ENCODE measurements at places on chromosomes 1 and 21. TPM values are rescaled to one million over a fixed set of nuclear protein-coding genes. Genes with fewer than 3 reads are reported as not detected.

The HSD3B1 gene
- total RNA-seq = not detected

The CD1D gene
- 1.5 TPM for total RNA-seq

The ACOT11 gene
- total RNA-seq = 0.30 TPM

The KRTAP11-1 gene
- not detected for total RNA-seq

The AHCYL1 gene
- 43.0 TPM for total RNA-seq

The PTPN7 gene
- not detected for total RNA-seq

The AMY1A gene
- not detected for total RNA-seq

The EIF4G3 gene
- total RNA-seq = 61.8 TPM

The OR2L2 gene
- 0.29 TPM for total RNA-seq

The CLIC6 gene
- total RNA-seq = not detected

The CTTNBP2NL gene
- 8.3 TPM for total RNA-seq

The KCNH1 gene
- 2.0 TPM for total RNA-seq

The TSHB gene
- not detected for total RNA-seq

The NBPF6 gene
- 1.8 TPM for total RNA-seq

The CDKN2C gene
- total RNA-seq = 63.9 TPM

The LINGO4 gene
- total RNA-seq = not detected

The SAMD13 gene
- 0.61 TPM for total RNA-seq

The HAO2 gene
- total RNA-seq = not detected
